ENCODE measurements at places on chromosomes 13 and 19.

- DNase-seq, result no peak
Measured at GRCh38 chr19:37874784-37875183, 31.6 kb downstream of the WDR87 start.

DNA sequence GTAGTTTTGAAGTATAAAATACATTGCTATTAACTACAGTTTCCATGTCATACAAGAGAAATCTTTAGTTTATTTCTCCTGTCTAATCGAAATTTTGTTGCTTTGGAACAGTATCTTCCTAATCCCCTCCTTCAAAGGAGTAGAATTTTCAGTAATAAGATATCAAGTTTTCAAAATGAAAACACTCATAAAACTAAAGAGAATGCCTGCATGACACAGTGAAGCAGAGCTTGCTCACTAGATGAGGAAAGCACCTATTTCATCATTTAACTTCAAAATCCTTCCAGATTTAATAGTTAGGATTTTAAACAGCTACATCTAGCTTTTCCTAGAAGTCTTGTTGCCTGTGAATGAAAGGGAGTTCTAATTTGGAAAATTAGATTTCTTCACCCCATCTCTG lies 80.8 kb downstream of the TNFSF11 start:
- DNase-seq, result no peak

- DNase-seq, result no peak
Measured at GRCh38 chr19:33403221-33403972, 29.9 kb downstream of the CEBPG start.

DNA sequence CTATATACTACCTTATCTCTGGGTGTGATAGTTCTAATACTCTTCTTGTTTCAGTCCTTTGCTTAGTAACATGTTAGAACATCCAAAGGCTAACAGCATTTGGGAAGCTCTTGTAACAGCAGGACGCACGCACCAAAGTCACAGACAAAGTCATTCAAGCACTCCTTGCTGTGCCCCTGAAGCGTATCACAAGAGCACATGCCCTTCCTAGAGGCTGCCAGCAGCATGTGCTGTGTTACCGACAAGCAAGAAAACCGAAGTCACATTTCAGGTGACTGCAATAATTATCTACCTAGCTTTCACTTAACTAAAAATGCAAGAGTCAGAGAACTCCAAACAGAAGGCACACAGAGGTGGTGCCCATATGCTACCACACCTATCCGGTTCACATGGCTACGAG lies 194.1 kb downstream of the KLF12 start:
- no peak for DNase-seq

DNA sequence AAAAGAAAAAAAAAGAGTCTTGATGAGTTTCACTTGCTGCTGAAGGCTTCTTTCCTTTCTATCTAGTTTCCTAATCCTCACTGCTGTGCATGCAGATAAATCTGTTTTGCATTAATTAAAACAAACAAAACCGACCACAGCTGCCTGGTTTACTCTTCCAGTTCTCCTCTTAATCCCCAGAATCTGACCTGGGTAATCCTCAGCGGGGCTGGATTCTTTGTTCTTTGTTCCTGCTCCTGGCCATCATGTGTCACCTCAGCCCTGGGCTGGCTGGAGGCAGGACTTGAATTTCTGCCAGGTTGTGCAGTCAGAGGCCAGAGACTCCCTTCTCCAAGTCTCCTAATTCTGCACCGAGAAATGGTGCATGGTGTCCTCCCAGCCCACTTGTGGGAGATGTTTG lies 52.2 kb upstream of the CYP4F8 start:
- no peak for DNase-seq

DNA sequence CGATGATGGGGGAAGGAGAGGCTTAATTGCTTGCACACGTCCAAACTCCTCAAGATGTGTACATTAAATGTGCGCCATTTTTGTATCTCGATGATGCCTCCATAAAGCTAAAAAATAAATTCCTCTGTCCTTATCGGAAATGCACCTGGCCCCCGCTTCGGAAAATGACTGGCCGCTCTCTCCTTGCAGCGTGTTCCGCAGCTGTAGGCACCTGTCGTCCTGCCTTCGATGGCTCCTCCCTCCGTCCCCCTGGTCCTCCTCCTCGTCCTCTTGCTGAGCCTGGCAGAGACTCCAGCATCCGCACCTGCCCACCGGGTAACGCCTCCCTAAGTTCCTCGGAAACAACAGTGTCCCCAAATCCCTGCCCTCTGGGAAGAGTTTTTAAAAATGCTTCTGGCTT lies 1.1 kb downstream of the GALP start:
- no peak for DNase-seq

- no peak for DNase-seq
Measured at GRCh38 chr19:46213156-46213555, 16.4 kb upstream of the IGFL1 start.

DNA sequence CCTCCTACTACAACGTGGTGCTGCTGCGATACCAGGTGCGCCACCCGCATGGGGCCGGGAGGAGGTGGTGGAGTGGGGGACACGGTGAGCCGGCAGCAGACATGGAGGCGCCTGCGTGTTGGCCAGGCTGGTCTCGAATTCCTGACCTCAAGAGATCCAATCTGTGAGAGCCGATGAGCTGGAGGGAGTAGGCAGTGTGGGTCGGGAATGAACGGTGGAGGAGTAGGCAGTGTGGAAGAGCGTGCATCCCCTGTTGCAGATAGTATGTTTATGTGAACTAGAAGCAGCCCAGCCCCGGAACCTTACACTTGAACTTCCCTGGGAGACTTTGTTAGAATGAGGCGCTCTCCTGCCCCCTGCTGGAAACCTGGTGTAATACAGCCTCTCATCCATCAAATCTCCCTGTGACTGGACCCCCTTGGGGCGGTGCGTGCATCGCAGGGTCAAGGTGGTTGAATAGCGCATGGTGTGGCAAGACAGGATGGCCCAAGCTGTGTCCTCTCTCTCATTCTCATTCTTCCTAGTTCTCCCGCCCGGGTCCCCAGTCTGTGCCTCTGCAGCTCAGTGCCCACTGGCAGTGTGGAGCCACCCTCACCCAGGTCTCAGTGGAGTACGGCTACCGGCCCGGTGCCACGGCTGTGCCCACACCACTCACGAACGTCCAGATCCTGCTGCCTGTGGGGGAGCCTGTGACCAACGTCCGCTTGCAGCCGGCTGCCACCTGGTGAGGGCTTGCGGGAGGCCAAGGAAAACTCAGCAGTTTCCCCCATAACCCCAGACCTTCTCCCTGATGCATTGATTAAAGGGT lies 10.5 kb upstream of the B3GNT3 start:
- DNase-seq, result no peak

GRCh38 chr13:75961911-75962310 lies 325.8 kb downstream of the LMO7 start:
- no peak for DNase-seq

DNA sequence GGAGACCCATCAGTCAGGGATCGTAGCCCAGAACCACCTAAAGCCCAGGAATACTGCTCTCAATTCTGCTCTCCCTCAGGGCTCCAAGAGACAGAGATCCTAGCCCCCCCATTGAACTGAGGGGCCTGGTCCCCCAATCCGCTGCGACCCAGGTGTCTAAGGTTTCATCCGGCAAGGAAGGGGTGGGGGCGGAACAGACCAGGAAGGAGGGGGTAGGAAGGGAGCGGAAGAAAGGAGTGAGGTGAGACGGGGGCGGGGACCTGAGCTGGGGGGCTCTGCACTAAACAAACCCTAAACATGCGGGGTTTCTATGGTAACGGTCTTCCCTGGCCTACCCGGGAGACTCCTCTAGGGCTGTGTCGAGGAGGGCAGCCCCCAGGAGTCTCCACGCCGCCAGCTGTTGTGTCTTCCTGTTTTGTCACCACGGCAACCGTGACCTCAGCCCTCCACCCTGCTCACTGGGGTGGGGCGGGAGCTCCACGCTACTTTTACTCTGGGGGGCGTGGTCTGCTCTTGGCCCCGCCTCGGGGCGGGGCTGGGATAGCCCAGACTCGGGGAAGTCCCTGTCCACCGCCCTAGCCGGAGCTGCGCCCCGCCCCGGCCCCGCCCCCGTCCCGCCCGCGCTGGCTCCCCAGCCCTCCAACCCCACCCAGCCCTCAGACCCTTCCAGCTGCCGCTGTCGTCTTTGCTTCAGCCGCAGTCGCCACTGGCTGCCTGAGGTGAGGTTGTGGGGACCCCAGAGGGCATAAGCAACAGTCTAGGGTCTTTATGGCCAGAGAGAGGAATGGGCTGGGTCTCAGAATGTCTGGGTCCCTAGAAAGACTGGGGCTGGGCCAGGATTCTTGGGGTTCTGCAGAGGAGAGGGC lies at the start of gene MYADM:
MYADM (plus strand) TSS at position 659 of the 866 bp plus-strand sequence. CDS start 5,647 bp downstream, outside the sequence.
- peak; percentile 95 for DNase-seq

GRCh38 chr13:111153977-111154332 lies 38.8 kb downstream of the ARHGEF7 start:
- DNase-seq, result no peak

DNA sequence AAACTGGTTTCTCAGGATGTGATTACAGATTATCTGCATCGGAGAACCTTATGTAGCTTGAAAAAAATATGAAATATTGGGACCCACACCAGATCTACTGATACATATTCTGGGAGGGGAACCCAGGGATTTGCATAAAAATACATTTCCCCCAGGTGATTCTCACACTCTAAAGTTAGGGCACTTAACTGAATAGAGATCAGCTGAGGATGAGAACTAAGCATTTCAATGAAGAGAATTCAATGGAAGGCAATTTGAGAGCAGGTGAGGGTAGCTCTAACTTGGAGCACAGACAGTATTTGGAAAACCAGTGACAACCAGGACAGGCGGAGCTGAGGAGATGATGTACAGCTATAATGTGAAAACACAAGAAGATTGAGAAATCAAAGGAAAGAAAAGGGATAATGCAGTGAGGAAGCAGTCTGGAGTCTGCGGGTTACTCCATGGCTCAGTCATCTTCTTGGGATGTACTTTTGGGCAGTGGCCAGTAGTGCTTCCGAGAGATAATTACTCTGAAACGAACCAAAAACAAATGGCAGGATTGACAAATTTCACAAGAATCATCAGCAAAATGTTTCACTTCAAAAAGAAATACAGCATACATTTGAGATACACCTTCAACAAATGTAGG lies 6.1 kb upstream of the OXGR1 start:
- no peak for DNase-seq

GRCh38 chr13:97223037-97223710 lies 1.0 kb downstream of the MBNL2 start:
- DNase-seq, result no peak

- DNase-seq, result peak; percentile 18
Measured at GRCh38 chr19:4065430-4066175, 1.1 kb downstream of the ZBTB7A start.

GRCh38 chr13:46385946-46386345 lies 1.1 kb downstream of the RUBCNL start:
- no peak for DNase-seq

GRCh38 chr19:41926028-41926762 lies 2.1 kb downstream of the ERFL start:
- no peak for DNase-seq

- no peak for DNase-seq
Measured at GRCh38 chr13:52454459-52454819, 839 bp upstream of the CKAP2 start.

DNA sequence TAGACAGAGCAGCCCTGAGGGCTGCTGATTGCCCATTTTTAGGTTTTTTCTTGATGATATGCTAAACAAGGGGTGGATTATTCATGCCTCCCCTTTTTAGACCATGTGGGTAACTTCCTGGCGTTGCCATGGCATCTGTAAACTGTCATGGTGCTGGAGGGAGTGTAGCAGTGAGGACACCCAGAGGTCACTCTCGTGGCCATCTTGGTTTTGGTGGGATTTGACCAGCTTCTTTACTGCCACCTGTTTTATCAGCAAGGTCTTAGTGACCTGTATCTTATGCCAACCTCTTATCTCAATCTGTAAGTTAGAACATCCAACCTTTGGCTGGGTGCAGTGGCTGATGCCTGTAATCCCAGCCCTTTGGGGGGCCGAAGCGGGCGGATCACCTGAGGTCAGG lies 148.0 kb downstream of the PTPRS start:
- DNase-seq, result no peak

DNA sequence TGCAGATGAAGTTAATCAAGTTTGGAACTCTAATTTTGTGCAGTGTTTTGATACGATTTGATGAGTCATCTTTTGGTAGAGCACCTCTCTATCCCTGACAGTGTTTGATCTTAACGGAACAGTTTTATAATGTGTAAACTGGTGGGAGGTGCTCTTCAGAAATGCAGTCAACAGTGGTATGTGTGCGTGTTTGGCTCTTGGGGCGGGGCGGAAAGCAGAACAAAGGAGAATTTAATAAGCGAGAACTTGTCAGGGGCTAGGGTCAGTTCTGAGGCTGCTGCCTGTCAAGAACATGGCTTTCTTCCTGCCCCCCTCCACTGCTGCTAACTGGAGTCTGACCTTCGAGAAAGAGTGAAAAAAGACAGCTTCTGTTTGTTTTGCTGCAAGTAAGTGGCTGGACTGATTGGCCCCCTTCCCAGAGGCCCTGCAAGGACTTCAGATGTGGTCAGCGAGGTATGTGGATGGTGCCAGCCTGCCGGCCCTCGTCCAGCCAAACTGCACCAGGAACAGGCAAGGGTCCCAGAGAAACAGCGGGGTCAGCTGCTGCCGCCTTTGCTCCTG lies 40.8 kb downstream of the BBC3 start:
- DNase-seq, result no peak

DNA sequence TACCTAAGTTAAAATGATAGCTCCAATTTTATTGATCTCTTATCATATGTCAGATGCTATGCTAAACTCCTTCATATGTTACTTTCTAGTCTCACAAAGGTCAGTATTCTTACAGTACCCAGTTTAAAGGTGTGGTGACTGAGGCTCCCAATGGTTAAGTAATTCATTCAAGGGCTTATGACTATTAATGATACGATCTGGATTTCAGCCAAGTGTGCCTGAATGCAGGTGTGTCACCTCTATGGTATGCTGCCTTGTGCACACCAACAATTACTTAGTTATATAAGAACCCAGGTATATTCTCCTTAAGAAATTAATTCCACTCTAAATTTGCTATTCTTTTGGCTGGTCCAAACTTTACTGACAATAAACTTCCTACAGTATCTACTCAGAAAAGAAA lies 84.6 kb upstream of the TRPC4 start:
- no peak for DNase-seq

GRCh38 chr19:51810223-51810622 lies 15.3 kb downstream of the FPR3 start:
- DNase-seq, result no peak

DNA sequence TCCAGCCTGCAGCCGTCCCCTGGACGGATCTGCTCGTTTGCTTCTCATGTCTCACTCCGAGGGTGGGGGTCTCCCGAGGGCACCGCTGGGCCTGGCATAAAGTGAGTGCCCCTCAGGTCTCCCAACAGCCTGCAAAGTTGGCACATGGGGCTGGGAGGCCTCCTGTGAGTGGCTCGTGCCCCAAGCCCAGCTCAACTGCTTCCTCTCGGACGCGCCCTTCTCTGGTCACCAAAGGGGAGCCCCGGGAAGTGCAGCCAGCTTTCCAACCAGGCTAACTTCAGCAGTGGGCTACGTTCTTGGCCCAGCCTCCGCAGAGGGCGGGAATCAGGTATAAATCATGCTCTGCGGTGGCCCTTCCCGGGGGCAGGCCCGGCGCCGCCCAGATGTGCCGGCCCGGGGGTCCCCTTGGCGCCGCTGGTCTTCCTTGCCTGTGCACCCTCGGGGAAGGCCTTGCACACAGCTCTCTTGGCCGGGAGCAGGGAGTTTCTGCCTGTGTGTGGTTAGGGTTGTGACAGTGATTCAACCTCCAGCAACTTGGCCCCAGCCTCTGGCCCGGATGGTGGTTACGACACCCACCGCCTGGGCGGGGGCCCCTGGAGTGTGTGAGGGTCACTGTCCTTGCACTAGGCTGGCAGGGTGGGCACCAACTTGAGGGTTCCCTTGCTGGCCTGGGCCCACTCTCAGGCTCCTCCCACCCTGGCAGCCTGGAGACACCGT lies 20.7 kb downstream of the CEBPG start:
- no peak for DNase-seq

GRCh38 chr13:113552079-113552478 lies 32.5 kb upstream of the TFDP1 start:
- no peak for DNase-seq
